Activated T-helper 1 cell treated with anti-CD3 and anti-CD28 coated beads, Interleukin-2, amount 50 U/mL, for 16 hours (primary cell): ENCODE measurements at places on chromosomes 4 and X.

GRCh38 chr4:54315561-54316538 lies 86.8 kb downstream of the PDGFRA start:
- no peak for DNase-seq

- no peak for DNase-seq
Measured at GRCh38 chr4:69210911-69211310, 3.6 kb downstream of the UGT2B11 start.

DNA sequence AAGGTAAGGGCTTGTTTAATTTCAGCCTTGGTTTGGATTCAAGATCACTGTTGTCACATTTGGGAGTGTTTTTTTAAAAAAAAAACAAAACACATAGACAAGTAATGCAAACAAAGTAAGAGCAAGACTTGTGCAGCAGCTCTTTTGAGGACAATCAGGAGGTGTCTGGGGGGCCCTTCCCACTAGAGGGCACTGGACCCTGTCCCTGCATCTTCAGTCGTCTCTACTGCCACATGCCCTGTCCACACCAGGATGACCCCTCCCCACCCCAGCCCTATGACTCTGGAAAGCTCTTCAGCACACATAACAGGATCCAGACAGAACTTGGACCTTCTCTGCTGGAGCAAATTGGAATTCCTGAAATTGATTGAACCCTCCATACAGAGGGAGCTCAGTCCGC lies 71.0 kb downstream of the USP46 start:
- no peak for DNase-seq

- no peak for DNase-seq
Measured at GRCh38 chrX:150337026-150337425, 26.1 kb upstream of the MAMLD1 start.

- no peak for DNase-seq
Measured at GRCh38 chr4:2723751-2724150, 32.4 kb downstream of the TNIP2 start.

DNA sequence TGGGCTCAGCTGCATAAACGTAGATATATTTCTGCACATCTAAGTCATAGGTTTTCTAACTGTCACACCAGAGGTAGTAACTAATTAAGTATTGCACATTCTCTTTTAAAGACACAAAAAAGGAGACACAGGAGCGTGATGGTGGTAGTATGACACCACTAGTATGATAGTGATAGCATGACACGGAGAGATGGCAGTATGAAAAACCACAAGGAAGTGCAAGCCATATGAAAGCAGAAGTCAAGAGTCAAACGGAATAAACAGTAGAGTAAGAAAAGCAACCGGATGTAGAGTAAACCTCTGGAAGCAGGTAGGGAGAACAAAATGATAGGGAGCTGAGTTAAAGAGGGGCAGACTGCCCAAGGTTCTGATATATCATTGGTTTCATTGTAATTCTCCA lies 382.2 kb upstream of the INTU start:
- DNase-seq: no peak

GRCh38 chrX:124619710-124620109 lies 273.3 kb downstream of the SH2D1A start:
- no peak for DNase-seq

DNA sequence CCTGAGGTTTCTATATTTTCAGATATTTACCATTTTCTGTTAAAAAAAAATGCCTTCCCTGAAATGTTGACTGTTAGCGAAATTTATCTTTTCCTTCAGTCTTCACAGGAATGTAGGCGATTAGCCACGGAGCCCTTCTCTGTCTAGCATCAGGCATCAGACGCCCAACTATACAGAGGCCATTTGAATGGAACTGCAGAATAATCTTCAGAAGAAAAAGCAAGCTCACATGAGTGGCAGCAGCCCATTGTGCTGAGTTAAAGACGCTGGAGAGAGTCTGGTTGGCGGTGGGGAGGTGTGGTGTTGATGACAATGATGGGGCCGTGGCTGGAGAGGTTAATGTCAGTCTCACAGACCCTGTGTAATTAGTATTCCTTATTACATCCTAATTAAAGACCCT lies 196.8 kb upstream of the LEF1 start:
- DNase-seq: no peak

DNA sequence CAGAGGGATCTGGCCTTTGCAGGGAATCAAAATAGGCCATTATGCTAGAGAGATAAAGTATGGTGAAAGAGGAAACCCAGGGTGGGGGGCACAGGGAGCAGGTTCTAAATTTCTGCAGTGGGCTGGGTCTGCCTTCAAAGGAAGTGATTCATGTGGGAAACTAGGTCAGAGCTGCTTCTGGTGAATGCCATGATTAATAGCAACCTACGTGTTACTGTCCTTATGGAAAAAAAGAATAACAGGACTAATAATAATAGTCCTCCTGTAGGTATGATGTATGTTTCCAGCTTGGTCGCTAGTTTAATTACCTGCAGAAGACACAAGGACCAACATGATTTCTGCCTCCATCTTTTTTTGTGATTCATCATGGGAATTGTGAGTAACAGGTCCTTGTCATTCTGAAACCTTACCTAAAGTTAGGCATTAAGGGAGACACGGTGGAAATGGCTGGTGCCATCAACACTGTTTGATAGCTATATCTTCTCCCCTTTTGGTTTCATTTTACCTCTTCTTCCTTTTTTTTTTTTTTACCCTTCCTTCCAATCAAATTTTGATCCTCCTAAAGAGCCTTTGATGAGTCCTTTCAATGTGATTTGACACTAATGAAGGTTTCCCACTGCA lies 180.4 kb downstream of the CPEB2 start:
- DNase-seq: no peak

DNA sequence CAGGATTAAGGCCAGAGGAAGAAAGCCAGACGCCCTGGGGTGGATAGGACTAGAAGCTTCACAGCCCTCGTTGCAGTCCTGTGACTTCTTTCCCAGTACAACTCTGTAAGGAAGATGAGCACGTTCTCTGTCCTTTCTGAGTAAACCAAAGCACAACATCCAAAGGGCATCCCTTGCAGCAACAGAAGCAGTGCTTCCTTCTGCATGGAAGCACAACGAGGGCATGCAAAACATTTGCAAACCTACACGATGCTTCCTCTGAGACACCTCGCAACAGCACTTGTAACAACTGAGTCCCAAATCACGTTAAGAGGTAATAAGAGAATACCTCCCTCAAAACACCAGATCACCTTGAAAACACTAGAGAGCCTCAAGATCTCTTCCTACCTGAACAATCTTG lies 335.7 kb upstream of the RASGEF1B start:
- DNase-seq: no peak

DNA sequence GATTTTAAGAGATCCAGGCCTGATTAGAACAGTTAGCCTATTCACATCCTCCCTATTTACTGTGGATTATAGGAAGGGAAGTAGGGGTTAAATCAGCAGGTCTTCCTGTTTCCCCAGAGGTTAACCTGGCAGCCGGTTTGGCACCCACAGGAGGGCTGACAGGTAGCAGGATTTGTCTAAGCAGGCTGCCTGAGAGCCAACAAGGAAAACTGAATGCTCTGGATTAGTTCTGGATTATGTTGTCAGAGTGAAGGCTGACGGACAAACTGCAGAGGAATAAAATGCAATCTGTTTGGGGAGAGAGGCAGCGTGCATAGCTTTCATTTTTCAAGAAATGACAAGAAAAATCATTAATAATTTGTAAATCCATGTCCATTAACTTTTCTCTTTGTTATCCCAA lies 397.1 kb upstream of the FAM241A start:
- no peak for DNase-seq
